ENCODE measurements at places on chromosomes 6 and 20.
A peak's percentile ranks its signal among the peaks of the same experiment; 100 is the strongest.

GRCh38 chr6:129685662-129686031 lies 24.3 kb downstream of the ARHGAP18 start:
- H3K4me3 ChIP-seq, result no peak overlapping the region
- peak overlapping the region; percentile 26 for H3K27ac ChIP-seq
- H3K36me3 ChIP-seq, result no peaks in the 10 kb centered on the region
- H3K4me1 ChIP-seq, result peaks cover 8% of the 10 kb centered on the region
- no peak for DNase-seq

- no peak for DNase-seq
- peaks cover 8% of the 10 kb centered on the region for H3K27me3 ChIP-seq
- no peak overlapping the region for H3K4me3 ChIP-seq
- H3K4me1 ChIP-seq, result peaks cover 20% of the 10 kb centered on the region
- H3K36me3 ChIP-seq, result no peaks in the 10 kb centered on the region
Observed at GRCh38 chr6:4396044-4396443, 260.7 kb upstream of the ECI2 start.

GRCh38 chr6:143959927-143960326 lies 48.1 kb downstream of the PLAGL1 start:
- peaks cover 16% of the 10 kb centered on the region for H3K27me3 ChIP-seq
- peaks cover 66% of the 10 kb centered on the region for H3K4me1 ChIP-seq
- H3K4me3 ChIP-seq, result no peak overlapping the region
- DNase-seq, result no peak
- H3K27ac ChIP-seq, result no peak overlapping the region

- no peak overlapping the region for H3K27ac ChIP-seq
- H3K36me3 ChIP-seq, result peaks cover 22% of the 10 kb centered on the region
- DNase-seq, result no peak
- H3K27me3 ChIP-seq, result no peaks in the 10 kb centered on the region
- no peak overlapping the region for H3K4me3 ChIP-seq
- H3K4me1 ChIP-seq, result no peaks in the 10 kb centered on the region
Observed at GRCh38 chr6:90049295-90049694, 155.0 kb downstream of the GJA10 start.

DNA sequence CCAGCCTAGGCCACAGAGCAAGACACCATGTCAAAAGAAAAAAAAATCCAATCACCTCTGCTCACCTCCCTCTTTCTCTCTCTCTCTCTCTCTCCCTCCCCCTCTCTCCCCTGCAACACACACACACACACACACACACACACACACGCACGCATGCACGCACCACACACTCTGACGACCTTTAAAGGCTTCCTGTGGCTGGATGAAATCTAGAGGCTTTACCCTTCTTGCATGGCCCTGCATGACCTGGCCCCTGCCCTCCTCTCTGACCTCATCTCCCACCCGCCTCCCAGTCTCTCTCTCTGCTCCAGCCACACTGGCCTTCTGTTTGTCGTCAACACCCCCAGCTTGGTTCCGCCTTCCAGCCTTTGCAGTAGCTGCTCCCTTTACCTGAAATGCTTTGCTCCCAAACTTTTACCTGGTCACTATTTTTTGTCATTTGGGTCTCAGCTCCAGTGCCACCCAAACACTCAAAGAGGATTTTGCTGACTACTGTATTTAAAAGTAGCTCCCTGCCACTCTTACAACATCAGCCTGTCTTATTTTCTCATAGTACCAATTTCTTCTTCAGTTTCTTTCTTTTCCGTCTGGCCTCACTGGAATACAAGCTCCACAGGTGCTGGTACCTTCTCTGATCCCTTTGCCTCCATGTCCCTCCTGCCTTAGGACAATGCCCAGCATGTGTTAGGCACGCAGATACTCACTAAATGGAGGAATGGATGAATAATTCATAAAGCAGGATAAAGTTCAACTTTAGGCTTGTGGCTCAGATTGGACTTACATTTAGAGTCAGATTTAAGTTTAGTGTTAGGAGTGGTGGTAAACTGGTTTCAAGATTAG lies 4.3 kb upstream of the LTA start:
- H3K4me1 ChIP-seq, result peaks cover 28% of the 10 kb centered on the region
- peak; percentile 26 for DNase-seq
- H3K27me3 ChIP-seq, result peaks cover 24% of the 10 kb centered on the region
- H3K4me3 ChIP-seq, result peak overlapping the region; percentile 39

GRCh38 chr6:79557673-79558467 lies 20.6 kb upstream of the LCA5 start:
- no peak for DNase-seq
- H3K36me3 ChIP-seq, result peaks cover 26% of the 10 kb centered on the region
- no peaks in the 10 kb centered on the region for H3K4me1 ChIP-seq
- H3K27ac ChIP-seq, result no peak overlapping the region
- H3K27me3 ChIP-seq, result no peaks in the 10 kb centered on the region

DNA sequence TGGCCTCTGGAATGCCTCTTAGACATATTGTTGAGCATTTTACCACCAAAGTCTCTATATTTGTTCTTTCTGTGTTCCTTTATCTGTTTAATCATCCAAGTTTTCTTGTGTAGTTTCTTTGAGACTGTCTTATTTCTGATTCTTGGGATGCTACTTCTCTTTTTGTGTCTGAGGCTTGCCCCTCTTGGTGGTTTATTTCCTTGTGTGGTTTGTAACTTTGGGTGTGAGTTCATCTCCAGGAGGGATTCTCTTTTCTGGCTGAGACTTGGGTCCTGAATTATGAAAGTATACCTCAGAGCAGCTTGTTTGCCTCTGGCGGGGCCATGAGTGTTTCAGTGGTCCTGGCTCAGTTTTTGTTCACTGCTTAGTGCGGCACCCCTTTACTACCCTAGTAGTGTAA lies 33.9 kb downstream of the PPARD start:
- DNase-seq, result no peak
- H3K4me1 ChIP-seq, result peaks cover 31% of the 10 kb centered on the region
- peaks cover 4% of the 10 kb centered on the region for H3K27me3 ChIP-seq
- H3K36me3 ChIP-seq, result peaks cover 32% of the 10 kb centered on the region
- peak overlapping the region; percentile 34 for H3K27ac ChIP-seq

DNA sequence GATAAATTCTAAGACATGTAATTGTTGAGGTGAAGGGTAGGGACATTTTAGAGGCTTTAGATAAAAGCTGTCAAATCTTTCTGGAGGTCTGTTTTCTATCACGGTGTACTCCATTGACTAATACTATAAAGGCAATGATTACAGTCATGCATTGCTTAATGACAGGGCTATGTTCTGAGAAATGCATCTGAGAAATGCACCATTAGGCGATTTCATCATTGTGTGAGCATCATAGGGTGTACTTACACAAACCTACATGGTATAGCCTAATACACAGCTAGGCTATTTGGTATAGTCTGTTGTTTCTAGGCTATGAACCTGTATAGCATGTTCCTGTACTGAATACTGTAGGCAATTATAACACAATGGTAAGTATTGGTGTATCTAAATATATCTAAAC lies 71.3 kb upstream of the FYN start:
- H3K4me3 ChIP-seq, result no peak overlapping the region
- no peak overlapping the region for H3K27ac ChIP-seq
- peaks cover 28% of the 10 kb centered on the region for H3K4me1 ChIP-seq
- DNase-seq, result no peak
- peaks cover 11% of the 10 kb centered on the region for H3K36me3 ChIP-seq

DNA sequence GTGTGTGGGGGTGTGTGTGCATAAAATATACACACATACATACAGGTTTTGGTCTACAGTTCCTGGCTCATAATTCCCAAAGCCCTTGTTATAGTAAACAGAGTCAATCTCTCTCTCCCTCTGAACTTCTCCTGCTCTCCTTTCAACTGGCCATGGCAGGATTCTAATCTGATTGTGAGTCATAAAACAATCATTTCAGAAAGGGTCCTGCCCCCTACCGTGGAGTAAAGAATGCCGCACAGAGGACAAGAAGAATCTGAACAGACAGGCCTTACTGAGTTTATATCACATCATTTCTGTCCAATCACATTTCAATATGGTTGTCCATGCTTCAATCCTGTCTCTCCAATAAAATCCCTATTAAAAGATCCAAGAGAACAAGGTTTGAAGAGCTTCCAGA lies 416.9 kb downstream of the FRK start:
- no peaks in the 10 kb centered on the region for H3K4me1 ChIP-seq
- DNase-seq, result no peak
- no peak overlapping the region for H3K4me3 ChIP-seq
- no peaks in the 10 kb centered on the region for H3K36me3 ChIP-seq

DNA sequence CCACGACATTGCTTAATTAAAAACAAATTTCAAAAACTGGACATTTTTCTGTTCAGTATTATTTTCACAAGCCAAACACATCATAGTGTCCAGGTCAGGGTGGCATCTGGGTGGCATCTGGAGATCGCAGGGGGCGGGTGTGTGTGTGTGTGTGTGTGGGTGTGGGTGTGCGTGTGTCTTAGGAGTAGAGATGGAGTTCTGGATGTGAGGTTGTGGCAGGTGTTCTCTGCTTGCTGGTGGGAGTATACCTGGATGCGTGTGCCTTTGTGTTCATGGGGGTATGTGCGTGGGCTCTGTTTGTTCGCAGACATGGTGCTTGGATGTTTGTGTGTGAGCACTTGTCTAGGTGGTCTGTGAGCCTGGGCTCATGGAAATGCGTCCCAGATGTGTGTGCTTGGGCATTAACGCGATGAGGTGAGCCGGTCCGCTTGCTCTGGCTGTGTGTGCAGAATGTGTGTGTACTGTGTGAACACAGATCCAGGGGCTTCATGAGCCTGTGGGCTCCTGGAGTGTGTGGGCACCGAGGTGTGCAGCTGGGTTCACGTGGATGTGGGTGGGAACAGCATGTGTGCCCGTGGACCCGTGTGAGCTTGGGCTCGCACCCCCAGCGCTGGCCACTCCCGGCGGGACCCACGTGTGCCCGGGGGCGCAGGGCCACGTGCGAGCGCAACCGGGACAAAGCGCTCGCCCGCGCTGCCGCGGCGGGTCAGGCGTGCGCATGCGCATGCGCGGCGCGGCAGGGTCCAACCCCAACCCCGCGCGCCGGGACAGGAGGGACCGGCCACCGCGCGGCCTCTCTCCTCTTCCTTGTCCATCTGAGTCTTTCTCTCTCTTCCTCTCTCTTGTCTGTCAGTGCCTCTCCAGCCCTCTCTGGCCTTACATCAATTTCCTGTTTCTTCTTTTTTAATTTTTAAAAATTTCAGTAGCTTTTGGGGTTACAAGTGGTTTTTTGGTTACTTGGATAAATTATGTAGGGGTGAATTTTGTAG lies 60.4 kb downstream of the SRC start:
- H3K4me1 ChIP-seq, result peaks cover 12% of the 10 kb centered on the region
- no peak overlapping the region for H3K27ac ChIP-seq
- peaks cover 23% of the 10 kb centered on the region for H3K27me3 ChIP-seq
- DNase-seq, result peak; percentile 66

- peaks cover 86% of the 10 kb centered on the region for H3K27me3 ChIP-seq
- H3K4me1 ChIP-seq, result peaks cover 21% of the 10 kb centered on the region
- H3K4me3 ChIP-seq, result peak overlapping the region; percentile 82
- H3K27ac ChIP-seq, result no peak overlapping the region
- H3K36me3 ChIP-seq, result no peaks in the 10 kb centered on the region
Observed at GRCh38 chr6:136549300-136550044, 750 bp downstream of the MAP7 start.

DNA sequence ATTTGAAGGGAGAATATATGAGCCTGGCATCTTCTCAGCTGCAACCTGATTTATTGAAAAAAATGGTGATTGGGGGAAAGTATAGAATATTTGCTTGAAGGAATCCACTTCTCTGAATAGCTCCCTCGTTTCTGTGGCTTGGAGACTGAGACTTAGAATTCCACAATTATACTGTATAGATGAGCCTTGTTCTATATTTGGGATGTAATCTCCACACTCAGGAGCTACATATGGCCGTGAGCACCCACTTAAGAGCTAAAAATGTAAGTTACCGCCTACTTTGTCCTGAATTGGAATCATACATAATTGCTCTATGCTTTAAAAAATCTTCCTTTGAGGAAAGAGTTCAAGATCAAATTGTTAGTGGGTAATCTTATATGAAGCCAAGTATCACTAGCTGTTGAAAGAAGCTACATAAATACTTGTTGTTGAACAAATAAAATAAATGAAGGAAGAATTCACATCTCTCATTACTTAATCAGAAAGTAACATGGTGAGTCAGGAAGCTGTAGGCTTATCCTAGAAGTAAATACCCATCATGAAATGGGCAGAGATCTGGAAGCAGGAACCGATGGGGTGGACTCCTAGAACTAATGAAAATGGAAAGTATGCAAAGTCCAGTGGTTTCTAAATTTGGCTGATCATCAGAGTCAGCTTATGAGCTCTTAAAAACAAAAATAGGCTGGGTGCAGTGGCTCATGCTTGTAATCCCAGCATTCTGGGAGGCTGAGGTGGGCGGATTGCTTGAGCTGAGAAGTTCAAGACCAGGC lies 254.3 kb downstream of the SOX4 start:
- H3K4me3 ChIP-seq, result peak overlapping the region; percentile 9
- peaks cover 73% of the 10 kb centered on the region for H3K4me1 ChIP-seq
- peak overlapping the region; percentile 98 for H3K27ac ChIP-seq
- H3K27me3 ChIP-seq, result no peaks in the 10 kb centered on the region

- no peaks in the 10 kb centered on the region for H3K36me3 ChIP-seq
- H3K4me3 ChIP-seq, result no peak overlapping the region
- DNase-seq, result no peak
- peaks cover 7% of the 10 kb centered on the region for H3K27me3 ChIP-seq
- no peak overlapping the region for H3K27ac ChIP-seq
- peaks cover 41% of the 10 kb centered on the region for H3K4me1 ChIP-seq
Observed at GRCh38 chr6:166736634-166737033, 109.6 kb upstream of the RPS6KA2 start.

GRCh38 chr6:32393665-32394420 lies 13.1 kb downstream of the BTNL2 start:
- peak overlapping the region; percentile 61 for H3K27ac ChIP-seq
- H3K36me3 ChIP-seq, result peaks cover 25% of the 10 kb centered on the region
- H3K27me3 ChIP-seq, result peaks cover 8% of the 10 kb centered on the region
- H3K4me3 ChIP-seq, result no peak overlapping the region
- H3K4me1 ChIP-seq, result peaks cover 8% of the 10 kb centered on the region

DNA sequence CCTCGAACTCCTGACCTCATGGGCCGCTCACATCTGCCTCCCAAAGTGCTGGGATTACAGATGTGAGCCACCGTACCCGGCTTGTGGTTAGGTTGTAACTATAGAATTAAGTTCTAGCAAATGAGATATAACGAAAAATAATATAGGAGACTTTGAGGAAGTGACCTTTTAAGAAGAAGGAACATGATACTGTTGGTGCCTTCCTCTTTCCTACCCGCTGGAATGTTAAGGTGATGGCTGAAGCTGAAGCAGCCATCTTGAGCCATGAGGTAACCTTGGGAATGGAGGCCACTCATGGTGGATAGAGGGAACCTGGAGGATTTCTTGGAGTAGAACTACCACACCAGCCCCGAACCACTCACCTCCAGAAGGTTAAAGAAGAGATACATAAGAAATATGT lies 48.1 kb upstream of the MDGA1 start:
- DNase-seq, result no peak
- H3K4me1 ChIP-seq, result peaks cover 37% of the 10 kb centered on the region
- no peaks in the 10 kb centered on the region for H3K36me3 ChIP-seq
- H3K27me3 ChIP-seq, result peaks cover 47% of the 10 kb centered on the region
- no peak overlapping the region for H3K27ac ChIP-seq

All from nephron progenitor cell (in vitro differentiated cells).